Islet precursor cell (in vitro differentiated cells): ENCODE measurements at places on chromosomes 11 and 22.
A peak's percentile ranks its signal among the peaks of the same experiment; 100 is the strongest.

GRCh38 chr11:46279126-46280099, 2.0 kb downstream of the CREB3L1 start:
- no peak for DNase-seq

GRCh38 chr22:32206774-32207758, 2.2 kb upstream of the RFPL2 start:
- peak; percentile 71 for DNase-seq

DNA sequence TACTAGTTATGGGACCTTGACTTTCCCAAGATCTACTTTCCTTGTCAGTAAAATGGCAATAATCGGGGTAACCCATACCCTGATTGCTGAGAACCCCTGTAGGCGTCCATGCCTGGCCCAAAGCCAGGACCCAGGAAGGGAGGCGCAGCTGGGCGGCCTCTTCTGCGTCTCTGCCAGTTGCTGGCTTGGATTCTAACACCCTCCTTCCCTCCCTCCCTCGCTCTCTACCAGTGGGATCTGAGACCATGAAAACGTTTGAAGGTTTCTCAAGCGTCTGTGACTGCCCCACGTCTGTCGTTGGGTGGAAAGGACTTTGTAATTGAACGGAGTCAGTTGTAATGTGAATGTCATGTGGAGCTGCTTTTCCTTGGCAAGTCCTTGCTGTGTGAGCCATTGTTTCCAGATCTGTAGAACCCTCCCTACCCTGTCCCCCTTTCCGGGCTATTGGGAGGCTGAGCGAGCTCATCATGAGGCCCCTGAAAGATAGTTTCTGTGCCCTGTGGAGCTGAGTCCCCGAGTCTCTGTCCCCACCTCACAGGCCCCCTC, 47.8 kb downstream of the PARVB start:
- no peak for DNase-seq

- no peak for DNase-seq
These were observed 4.1 kb downstream of the BDNF start for GRCh38 chr11:27696115-27696514.

DNA sequence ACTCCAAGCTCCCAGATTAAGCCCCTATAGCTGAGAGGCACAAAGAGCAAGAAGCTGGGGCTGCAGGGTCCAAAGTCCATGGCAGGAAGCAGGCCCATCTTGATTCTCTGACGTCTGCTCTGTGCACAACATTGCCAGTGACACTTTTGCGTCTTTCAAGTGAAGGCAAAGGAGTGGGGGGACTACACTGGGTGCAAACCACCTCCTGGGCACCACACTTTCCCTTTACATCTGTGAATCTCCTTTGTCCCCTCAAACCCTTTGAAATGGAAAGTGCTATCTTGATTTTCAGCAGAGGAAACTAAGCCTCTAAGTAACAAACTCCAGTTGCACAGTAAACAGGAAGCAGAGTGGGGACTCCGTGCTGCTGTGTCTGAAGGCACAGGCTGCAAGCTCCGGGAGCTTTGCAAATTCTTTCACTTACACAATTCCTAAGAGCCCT, 428.0 kb downstream of the LARGE1 start:
- DNase-seq: no peak

DNA sequence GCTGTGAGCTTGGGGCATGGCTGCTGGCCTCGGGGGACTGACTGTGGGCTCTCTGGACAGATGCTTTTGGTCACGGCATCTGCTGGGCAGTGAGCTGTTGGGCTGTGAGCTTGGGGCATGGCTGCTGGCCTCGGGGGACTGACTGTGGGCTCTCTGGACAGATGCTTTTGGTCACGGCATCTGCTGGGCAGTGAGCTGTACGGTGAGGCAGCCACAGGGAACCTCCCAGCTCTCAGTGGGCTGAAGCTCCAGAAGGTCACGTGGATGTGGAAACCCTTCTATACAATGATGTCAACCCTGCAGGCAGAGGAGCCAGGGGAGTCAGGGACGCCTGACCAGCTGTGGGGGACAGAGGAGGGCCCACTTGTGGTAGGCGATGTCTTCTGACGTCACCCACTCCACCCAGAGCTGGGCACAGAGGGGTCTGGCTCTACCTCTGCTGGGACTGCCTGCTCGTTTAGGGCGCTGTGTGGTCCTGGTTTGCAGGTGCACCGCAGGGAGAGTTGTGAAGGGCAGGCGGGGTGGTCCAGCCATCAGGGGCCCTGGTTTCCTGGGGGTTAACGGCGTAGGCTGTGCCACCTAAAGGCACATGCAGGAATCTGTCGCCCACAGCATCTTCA, 1331.3 kb downstream of the BRD1 start:
- DNase-seq: no peak

- no peak for DNase-seq
These were observed 8.7 kb upstream of the CABP7 start for GRCh38 chr22:29710922-29711593.

DNA sequence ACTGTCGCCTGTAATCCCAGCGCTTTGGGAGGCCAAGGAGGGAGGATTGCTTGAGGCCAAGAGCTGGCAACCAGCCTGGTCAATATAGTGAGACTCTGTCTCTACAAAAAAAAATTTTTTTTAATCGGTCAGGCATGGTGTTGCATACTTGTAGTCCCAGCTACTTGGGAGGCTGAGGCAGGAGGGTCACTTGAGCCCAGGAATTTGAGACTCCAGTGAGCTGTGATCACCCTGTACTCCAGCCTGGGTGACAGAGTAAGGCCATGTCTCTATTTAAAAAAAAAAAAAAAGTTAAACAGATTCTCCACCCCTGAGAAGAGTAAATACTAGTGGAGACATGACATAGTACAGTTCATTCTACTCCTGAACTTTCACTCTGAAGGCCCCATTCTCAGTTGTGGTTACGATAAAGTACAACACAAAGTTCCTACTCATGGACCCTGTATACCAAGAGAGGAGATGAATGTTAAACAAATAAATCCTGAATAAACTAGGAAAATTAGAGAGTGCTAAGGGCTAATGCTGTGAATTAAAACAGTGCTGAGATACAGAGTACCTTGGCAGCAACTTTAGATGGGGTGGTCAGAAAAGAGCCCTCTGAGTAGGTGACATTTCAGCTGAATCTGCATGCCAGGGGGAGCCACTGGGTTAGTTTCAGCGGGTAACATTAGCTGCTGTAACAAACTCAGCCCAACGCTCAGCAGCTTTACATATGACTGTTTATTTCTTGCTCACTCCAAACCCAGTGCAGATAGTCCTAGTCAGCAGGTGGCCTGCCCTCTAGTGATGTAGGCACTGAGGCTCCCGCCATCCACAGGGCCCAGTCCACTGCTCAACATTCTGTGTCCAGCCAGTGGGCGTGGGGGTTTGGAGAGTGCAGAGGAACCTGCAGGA, 75.1 kb downstream of the DBX1 start:
- DNase-seq: no peak

GRCh38 chr22:31091106-31091975, 10.2 kb downstream of the SMTN start:
- DNase-seq: no peak
